ENCODE measurements at places on chromosomes 12 and 14. TPM values are rescaled to one million over a fixed set of nuclear protein-coding genes. Genes with fewer than 3 reads are reported as not detected.

DNA sequence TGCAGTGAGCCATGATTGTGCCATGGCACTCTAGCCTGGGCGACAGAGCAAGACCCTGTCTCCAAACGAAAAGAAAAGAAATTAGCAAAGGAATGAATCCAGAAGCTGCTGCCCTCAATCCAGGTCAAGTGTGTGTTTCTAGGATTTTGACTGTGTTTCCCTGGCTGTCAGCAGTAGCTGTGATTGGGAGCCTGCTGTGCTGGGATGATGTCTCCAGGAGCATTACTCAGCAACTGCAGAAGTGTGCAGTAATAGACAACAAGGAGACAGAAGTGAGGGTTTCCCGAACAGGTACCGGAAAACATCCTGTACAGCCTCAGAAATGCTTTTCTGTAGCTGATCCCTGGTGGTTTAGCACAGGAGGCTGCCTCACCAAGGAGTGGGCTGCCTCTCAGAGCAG, 492.5 kb downstream of the FUT8 start:
- no peak for DNase-seq

The BTBD6 gene
- 31.3 TPM for total RNA-seq

- no peak for DNase-seq
Observed at GRCh38 chr14:98919434-98919833, 352.6 kb downstream of the BCL11B start.

The ENO2 gene
- 307 TPM for total RNA-seq

The CHPT1 gene
- 48.5 TPM for total RNA-seq

GRCh38 chr14:101623685-101624444, 62.6 kb downstream of the DIO3 start:
- DNase-seq = no peak

DNA sequence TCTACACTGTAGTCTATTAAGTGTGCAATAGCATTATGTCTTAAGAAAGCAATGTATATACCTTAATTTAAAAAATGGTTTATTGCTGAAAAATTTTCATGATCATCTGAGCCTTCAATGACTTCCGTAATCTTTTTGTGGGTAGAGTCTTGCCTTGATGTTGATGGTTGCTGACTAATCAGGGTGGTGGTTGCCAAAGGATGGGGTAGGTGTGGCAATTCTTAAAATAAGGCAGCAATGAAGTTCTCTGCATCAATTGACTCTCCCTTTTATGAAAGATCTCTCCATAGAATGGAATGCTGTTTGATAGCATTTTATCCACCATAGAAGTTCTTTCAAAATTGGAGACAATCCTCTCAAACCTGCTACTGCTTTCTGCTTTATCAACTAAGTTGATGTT, 41.1 kb downstream of the BBS10 start:
- no peak for DNase-seq
